ENCODE measurements at places on chromosomes 6 and 20.

- no peak for DNase-seq
Measured at GRCh38 chr6:131129689-131130553, 5.3 kb upstream of the AKAP7 start.

DNA sequence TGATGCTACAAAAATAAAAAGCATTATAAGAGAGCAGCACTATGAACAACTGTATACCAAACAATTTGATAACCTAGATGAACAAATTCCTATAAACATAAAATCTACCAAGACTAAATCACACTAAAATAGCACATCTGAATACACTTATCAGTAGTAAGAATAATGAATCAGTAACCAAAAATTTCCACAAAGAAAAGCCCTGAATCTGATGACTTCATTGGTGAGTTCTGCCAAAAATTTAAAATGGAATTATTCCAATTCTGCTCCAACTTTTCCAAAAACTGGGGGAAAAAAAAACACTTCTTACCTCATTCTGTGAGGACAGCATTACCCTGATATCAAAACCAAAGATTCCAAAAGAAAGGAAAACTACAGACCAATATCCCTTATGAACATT, 206.2 kb downstream of the WDR27 start:
- DNase-seq = no peak

- no peak for DNase-seq
Measured at GRCh38 chr6:26197933-26198721, 110.9 kb downstream of the HFE start.

- DNase-seq = no peak
Measured at GRCh38 chr20:40606237-40606636, 82.8 kb downstream of the MAFB start.

DNA sequence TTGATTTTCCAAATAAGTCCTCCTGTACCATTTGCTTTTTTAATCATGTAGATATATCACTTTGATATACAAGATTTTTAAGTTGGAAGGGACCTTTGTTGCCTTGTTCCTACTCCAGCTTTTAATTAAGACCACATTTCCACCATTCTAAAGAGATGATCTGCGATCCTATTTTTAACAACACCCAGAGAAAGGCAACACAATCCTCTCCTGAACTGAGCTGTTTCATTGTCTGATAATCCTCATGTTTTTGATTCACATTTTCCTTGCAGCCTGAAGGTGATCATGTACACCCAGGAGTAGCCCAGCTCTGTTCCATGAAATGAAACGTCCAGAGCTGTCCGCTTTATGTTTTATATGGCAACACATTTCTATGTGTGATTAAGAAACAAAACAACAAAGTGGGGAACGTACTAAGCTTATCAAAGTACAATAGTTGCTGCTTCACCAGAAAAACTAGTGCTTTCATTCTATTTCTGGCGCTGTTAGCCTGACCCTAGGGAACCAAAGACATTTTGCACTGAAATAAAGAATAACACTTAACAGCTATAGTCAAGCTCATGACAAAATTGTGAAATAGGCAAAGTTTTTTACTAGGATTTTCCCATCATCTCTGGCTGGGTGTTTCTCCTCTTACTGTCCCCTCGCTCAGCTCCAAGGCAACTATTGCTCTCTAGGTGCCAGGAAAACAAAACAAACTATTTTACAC, 22.6 kb upstream of the TRAF3IP2 start:
- no peak for DNase-seq

DNA sequence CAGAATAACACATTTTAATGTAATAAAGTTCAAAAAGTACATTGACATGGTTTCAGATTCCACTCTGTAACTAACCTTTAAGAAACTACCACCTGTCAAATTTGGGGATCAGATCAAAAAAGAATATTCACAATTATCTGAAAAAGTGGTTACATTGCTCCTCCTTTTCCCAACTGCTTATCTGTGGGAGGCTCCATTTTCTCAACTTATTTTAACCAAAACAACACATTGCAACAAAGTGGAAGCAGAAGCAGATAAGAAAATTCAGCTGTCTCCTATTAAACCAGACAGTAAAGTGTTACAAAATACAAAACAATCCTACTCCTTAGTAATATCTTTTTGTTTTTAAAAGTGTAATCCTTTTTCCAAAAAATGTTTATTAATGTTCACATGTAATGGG, 61.4 kb downstream of the PDSS2 start:
- no peak for DNase-seq

DNA sequence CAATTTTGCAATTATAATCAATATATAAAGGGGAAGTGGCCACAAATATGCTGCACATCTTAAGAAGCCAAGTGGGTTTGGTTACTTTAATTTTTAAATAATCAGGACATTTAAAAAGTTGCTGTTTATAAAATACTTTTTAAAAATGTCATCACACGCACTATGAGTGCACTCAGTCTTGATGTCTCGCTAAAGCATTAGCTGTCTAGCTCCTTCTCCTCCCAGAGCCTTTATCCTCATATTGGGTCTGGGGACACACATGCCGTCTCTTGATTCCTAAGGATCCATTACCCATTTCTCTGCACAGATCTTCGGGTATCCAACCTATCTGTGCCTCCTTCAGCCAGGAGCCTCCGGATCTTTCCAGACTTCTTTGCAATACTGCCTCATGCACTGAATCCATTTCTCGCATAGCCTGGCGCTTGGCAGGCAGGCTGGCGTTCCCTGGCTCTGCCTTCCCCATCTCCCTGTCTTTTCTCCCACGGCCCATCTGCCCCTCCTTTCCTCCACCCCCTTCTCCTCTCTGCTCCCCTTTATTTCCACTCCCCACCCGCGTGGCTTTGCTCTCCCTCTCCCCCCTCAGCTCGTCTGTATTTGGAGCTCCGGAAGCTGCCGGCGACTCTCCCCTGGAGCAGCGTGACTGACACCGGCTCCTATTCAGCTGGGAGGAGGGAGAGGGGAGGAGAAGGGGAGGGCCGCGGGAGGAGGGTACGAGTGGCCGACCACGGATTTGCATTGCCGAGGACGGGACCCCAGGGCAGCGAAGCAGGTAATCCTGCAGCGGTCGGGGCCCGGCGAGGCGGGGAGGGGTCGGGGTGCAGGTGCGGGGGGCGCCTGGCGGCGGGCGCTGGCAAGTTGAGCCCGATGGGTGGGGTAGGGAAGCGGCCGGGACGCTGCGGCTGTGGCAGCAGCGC, at the start of gene CAP2:
TSS of gene CAP2 (plus strand) at position 618 of the 914 bp plus-strand sequence. CDS start 27,961 bp downstream, outside the sequence.
- peak; percentile 84 for DNase-seq

GRCh38 chr20:63099456-63100173, 92.9 kb upstream of the BHLHE23 start:
- DNase-seq = no peak

GRCh38 chr20:40748182-40748581, 59.1 kb upstream of the MAFB start:
- no peak for DNase-seq

GRCh38 chr6:116996842-116997241, 119.8 kb downstream of the RFX6 start:
- DNase-seq = no peak

GRCh38 chr6:30264743-30265142, 51.5 kb upstream of the TRIM26 start:
- no peak for DNase-seq

DNA sequence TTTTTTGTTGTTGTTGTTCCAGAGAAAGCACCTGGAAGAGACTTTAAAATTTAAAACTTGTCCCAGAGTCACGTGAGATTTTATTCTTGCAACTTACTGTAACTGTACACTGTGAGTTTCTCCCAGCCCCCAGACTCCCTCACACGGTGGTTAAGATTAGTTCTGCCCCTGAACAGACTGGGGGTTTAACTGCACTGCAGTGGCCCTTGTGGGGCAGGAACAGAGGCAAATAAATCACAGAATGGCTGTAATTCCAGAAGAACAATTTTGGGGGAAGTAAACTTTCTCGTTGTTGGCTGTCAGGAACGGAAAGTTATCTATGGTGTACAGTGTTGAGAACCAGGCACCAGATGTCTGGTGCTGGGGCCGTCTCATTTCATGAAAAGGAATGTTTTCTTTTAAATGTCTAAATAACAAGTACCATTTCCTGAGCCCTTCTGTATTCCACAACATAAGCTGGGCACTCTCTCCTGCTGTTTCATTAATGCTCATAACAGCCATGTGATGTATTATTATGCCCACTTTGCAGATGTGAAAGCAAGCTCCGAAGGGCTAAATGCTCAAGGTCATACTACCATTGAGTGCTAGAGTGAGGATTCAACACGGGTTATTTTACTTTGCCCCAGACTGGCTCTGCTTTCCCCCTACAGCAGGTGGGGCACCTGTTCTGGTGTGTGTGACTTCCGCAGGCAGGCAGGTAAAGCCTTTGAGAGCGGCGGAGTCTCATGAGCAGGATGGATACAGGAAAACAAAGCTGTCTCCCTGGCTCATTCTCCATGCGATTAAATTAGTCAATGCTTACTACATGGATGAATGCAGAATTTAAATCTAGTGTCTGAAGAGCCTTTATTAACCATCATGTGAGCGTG, 30.5 kb downstream of the CNKSR3 start:
- DNase-seq = no peak

DNA sequence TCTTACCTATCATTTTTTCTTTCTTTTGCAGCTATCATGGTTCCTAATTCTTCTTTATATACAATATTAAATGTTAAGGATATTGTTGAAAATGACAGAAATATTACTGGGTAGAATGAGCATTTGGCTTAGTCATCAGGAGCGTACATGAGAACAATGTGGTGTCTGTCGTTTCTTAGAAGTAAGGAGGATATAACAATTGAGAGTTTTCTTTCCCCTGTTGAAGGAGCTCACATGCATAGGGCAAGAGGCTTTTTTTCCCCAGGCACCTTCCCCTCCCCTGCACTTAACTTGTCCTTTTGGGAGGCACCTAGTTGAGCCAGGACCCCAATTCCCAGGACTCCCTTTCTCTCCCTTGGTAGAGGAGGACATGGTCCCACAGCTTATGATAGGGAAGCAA, 25.0 kb downstream of the MC3R start:
- no peak for DNase-seq

DNA sequence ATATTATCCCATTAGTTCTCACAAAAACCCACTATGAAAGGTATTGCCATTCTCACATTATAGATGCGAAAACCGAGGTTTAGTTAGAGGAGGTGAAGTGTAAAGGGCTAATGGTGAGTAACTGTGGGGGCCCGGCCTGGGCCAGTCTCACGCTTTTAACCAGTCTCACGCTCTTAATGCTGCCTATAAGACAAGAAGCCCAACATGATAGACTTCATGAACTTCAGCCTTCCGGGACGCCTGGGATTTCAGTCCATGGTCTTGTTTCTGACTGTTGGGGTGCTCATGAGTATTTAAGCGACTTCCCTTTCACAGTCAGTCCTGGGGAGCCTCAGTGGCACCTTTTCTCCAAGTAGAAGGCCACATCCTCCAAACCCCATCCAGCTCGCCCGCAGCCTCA, 31.7 kb downstream of the AGPAT4 start:
- DNase-seq = no peak

DNA sequence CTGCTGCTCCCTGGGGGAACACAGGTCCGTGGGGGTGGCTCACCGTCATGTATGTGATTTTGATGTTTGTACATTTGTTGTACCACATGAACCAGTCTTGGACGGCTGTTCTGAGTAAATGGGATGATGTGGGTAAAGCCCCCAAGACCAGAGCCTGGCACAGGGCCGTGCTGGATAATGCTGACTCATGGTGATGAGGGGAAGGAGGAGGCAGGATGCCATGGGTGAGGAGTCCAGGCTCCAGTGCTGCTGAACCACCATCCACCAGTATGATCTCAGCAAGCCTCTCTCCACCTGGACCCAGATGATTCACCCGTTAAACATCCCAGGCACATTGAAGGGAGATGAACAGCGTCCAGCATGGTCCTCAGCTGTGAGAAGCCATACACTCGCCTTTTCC, 9.6 kb upstream of the APCDD1L start:
- no peak for DNase-seq

DNA sequence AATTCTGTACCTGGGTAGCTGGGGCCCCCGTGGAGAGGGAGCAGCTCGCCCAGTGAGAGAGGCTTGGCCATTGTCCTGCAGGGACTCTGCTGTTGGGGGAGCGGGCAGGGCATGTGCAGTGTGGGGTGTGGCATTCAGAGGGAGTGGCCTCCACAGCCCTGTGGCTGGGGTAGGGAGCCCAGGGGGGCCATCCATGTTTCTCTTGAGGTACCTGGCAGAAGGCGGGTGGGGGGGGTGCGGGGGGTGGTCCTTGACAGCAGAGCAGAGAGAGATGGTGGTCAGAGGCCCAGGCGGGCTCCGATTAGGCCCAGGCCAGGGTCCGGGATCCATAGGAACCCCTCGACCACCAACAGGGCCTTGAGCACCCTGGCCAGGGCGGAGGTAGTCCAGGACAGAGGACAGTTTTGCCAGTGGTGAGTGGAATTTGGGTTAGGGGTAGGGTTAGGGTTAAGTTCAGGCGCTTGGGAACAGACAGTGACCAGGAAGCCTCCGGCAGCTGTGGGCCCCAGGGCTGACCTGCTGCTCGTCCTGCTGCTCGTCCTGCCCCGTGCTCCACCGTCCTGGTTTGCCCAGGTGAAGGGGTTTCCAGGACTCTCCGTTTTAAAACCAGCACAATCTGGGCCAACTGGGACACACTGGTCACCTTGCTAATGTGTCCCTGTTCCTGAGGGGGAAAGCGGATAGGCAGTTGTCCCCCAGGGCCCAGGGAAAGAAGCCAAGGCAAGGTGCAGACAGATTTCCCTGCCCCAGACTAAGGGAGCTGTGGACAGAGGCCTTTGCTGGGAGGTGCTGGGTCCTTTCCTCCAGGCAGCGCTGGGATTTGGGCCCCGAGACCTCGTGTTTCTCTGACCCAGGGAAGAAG, 24.8 kb upstream of the MYT1 start:
- no peak for DNase-seq

GRCh38 chr6:104123227-104123626, 736.5 kb downstream of the HACE1 start:
- DNase-seq = no peak

GRCh38 chr6:144346719-144347447, 61.7 kb downstream of the UTRN start:
- DNase-seq = no peak

DNA sequence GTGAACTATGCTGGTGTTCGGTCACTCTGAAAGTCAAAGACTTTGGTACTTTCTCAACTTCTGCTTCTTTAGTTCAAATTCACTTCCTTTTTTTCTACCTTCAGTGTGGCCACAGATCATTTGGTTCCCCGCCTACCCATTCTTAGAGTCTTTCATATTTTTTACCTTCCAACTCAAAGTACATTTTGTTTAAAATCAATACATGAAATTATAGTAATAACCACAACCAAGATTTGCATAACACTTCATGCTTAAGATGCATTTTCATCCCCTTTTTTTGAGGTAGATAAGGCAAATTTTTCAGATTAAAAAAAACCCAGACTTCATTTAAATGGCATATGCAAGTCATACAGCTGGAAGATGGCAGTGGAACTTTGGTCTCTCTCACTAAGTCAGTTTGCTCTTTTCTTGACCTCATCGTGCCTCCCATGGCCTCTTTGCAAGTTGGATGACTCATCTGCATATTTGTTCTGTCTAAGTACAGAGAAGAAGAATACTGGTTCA, 11.9 kb upstream of the CNR1 start:
- DNase-seq = no peak

- no peak for DNase-seq
Measured at GRCh38 chr6:16473184-16473907, 235.0 kb downstream of the GMPR start.

DNA sequence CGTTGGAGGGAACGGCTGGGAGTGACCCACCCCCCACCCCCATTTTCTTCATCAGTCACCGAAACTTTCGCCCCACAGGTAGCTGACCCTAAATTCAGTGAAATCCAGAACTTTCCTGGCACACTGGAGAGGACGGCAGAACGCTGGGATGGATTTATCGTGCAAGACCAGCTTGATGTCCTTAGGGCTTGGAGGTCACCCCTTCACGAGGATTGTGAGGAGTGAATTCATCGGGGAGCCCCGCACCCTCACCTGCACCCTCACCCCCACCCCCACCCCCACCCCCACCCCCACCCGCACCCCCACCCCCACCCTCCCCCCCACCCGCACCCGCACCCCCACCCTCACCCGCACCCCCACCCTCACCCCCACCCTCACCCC, 13.3 kb upstream of the TCFL5 start:
- no peak for DNase-seq

All from NCI-H1694 treated with DMSO at 0.1 percent for 48 hours (cell line).